ENCODE measurements at places on chromosomes 1 and 21. TPM values are rescaled to one million over a fixed set of nuclear protein-coding genes. Genes with fewer than 3 reads are reported as not detected.

- no peak for DNase-seq
Observed at GRCh38 chr1:104172243-104172681, 422.6 kb downstream of the AMY1C start.

The LDLRAD1 gene
- not detected for total RNA-seq

GRCh38 chr1:158607296-158607695, 2.2 kb downstream of the OR10Z1 start:
- DNase-seq = no peak

- DNase-seq = no peak
Observed at GRCh38 chr1:184164536-184164935, 113.0 kb downstream of the TSEN15 start.

GRCh38 chr1:82390627-82391026, 589.9 kb downstream of the ADGRL2 start:
- no peak for DNase-seq
